ENCODE measurements at places on chromosomes 2 and 18.

GRCh38 chr2:8121826-8122513 lies 559.9 kb upstream of the ID2 start:
- no peak for DNase-seq

DNA sequence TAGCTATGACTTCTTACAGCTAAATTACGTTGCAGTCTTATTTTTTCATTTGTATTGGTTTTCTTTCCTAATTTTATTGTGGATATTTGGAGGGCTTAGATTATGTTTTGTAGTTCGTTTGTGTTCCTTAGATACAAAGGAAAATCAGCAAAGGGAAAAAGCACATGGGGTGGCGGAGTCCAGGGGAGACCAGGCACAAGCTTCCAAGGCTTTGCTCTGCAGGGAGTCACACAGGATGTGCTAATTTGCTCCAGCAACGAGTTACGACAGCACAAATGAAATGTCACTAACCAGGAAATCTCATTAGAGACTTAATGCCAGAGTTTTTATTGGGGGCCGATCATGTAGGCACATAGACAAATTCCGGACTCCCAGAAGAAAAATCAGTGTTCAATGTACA lies 60.5 kb upstream of the CABYR start:
- DNase-seq: no peak

GRCh38 chr2:186460465-186460864 lies 25.6 kb upstream of the ZC3H15 start:
- DNase-seq: no peak

DNA sequence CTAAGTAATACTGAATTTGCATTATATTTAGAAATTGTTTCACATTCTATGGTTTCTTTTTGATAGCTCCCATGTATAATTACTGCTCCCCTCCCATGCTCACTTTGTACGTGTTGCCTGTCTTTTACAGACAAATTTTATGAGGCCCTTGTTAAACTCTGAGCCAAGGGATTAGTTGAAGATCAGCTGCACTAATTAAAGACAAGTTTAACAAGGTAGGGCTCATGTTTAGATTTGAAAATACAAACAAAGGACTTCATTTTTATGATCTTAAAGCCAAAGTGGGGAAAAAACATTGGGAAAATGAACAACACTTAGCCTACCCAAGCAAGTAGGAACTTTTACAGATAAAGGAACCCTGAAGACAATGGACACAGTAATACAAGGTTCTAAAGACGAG lies 46.2 kb downstream of the ARHGAP28 start:
- DNase-seq: no peak
